ENCODE measurements at places on chromosomes 1 and 21.
A peak's percentile ranks its signal among the peaks of the same experiment; 100 is the strongest.

- DNase-seq = no peak
Measured at GRCh38 chr1:147534386-147534785, 6.9 kb upstream of the BCL9 start.

DNA sequence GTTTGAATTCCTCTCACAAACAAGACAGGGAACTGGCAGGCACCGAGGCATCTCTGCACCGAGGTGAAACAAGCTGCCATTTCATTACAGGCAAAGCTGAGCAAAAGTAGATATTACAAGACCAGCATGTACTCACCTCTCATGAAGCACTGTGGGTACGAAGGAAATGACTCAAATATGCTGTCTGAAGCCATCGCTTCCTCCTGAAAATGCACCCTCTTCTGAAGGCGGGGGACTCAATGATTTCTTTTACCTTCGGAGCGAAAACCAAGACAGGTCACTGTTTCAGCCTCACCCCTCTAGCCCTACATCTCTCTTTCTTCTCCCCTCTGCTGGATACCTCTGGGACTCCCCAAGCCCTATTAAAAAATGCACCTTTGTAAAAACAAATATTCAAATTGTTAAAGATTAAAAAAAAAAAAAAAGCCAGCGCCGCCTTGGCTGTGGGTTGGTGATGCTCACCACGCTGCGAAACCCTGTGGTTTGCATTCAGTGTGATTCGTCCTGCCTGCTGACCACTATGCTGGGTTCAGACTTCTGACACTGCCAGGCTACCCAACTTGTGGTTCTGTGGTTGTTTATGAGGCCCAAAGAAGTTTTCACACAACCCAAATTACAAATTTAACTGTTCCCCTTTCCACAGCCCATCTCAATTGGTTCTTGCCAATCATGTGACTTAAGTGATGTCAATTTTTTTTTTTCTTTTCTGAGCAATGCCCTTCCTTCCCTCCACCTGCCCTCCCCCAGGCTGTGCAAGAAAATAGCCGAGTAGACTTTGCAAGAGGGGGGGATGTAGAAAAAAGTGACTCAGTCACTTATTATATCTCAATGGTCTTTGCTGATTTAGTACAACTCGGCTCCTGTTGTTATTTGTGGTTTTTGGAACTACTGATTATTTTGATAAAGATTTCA, at the start of gene RUNX1:
Gene RUNX1, minus strand, starts transcription at position 597 of the 912 bp plus-strand sequence.
- DNase-seq = peak; percentile 86

- peak; percentile 52 for DNase-seq
Measured at GRCh38 chr1:45686015-45686287, 382 bp downstream of the GPBP1L1 start.

GRCh38 chr1:222787729-222788128, 27.1 kb upstream of the DISP1 start:
- DNase-seq = no peak

GRCh38 chr1:57711326-57711725, 287.5 kb upstream of the DAB1 start:
- no peak for DNase-seq

DNA sequence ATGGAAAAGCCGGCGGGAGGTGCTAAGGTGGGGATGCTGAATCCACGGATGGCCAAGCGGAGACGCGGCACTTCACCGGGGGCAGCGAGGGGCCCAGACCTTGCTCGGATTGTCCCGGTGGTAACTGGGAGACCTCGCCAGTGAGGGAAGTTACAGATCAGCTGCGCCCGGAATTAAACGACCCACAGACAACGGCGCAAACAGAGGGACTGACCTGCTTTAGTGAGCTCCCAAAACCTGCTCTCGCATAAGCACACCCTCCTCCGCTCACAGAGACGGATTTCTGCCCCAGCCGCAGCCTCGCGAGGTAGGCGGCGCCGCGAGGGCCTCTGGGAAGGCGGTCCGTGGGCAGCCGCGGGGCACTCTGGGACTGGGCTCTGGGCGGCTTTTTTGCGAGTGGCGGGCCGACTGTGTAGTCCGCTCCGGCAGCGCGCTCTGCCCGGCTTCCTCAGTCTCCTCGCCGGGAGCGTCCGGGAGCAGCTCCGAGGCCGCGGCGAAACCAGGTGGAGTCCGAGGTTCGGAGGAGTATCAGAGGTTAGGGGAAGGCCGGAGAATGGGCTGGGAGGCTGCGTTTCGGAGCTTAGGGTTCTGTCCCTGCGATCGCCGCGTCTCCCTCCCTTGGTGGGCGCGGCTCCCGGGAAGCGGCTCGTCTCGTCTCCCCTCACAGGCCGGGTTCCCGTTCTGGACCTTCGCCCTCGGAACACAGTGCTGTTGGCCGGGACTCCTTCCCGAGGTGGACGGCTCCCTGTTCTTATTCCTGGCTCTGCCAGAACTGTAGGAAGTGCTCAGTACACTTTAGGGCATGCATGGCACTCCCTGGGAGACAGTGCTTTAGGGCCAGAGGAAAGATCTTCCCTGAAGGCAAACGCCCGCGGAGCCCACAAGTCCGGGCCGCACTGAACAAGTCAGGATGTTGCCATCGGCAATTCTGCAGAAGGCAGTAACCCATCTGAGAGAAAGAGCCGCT, at the start of gene EXO5:
Gene EXO5, plus strand, starts transcription at position 393 of the 967 bp plus-strand sequence. CDS start 5,778 bp downstream, outside the sequence.
- DNase-seq = peak; percentile 76

DNA sequence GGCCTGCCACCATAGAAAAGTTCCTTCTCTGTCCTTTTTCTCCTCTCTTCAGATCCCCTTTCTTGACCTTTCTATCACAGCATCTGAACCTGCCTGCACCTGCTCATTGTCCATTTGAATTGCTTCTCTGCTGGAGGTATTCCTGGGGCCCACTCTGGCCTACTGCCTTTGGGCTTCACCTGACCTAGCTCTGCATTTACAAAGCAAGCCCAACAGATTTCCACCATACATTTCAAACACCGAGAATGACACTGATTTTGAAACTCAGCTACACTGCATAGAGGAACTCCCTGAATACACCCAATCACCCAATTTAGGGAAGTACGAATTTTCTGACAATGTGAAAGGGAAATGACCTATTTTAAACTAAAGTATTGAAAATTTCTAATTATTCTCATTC, 284.5 kb upstream of the USP25 start:
- no peak for DNase-seq

DNA sequence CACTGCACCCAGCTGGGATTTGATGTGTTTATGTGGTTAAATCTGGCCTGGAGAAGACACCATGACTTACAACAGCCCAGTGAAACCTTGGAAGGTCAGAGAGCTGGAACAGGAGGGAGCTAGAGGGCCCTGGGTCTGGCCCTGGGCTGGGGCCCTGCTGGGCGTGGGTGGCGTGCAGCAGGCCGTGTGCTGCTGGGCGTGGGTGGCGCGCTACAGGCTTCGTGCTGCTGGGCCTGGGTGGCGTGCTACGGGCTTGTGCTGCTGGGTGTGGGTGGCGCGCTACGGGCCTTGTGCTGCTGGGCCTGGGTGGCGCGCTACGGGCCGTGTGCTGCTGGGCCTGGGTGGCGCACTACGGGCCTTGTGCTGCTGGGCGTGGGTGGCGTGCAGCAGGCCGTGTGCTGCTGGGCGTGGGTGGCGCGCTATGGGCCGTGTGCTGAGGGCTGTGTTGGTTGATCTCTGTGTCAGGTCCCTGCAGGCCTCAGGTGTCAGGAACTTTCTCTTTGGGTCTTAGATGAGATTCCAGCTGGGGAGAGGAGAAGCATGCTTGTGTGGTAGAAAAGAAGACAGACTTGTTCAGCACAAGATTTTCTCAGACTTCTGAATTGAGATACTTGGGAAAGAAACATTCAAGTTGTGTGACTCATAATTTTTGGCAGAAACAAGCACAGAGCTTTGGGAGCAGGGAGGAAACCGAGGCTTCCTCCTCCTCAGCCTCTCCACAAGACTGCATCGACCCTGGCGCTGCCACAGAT, 66.0 kb downstream of the COL18A1 start:
- DNase-seq = peak; percentile 41

- no peak for DNase-seq
Measured at GRCh38 chr1:210535761-210536160, 207.1 kb downstream of the HHAT start.

DNA sequence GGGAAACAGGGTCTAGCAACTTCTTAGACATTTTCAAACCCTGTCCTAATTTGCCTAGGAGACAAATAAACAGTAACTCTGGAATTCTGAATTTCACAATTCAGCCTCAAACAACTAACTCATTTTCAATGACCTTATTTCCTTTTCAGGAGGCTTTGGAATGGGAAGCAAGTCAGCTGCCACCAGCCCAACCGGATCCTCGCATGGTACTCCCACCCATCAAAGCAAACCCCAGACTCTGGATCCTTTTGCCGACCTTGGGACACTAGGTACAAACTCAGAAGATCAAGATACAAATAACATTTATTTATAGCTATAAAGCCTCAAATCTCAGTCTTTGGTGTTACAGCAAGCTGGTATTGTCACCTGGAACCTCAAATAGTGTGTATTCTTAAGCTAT, 18.9 kb upstream of the LEPR start:
- no peak for DNase-seq

- no peak for DNase-seq
Measured at GRCh38 chr21:45370575-45370974, 34.4 kb upstream of the COL18A1 start.

DNA sequence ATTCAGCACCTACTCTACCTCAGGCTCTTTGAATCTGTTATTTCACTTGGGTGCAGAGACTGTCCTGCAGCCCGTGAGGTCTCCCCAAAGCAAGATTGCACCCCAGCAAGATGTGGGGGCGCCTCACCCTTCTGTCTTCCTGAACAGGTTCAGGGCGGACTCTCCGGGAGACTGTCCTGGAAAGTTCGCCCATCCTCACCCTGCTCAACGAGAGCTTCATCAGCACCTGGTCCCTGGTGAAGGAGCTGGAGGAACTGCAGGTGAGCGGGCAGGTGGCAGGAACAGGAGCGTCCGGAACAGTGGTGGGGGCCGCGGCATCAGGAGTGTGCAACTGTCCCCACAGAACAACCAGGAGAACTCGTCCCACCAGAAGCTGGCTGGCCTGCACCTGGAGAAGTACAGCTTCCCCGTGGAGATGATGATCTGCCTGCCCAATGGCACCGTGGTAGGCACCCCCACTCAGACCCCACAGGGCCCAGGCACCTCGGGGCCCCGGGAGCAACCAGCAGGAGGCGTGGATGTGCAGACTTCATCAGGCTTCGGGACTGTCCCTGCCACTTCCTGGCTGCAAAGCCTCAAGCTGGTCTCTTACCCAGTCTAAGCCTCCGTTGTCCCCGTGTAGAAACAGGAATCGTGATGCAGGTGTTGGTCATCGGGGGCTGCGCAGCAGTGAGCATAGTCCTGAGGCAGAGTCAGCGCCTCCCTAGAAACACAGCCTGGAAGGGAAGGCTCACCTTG, 5.9 kb upstream of the MTFR1L start:
- DNase-seq = no peak

GRCh38 chr1:170520601-170521000, 11.4 kb upstream of the GORAB start:
- DNase-seq = no peak

DNA sequence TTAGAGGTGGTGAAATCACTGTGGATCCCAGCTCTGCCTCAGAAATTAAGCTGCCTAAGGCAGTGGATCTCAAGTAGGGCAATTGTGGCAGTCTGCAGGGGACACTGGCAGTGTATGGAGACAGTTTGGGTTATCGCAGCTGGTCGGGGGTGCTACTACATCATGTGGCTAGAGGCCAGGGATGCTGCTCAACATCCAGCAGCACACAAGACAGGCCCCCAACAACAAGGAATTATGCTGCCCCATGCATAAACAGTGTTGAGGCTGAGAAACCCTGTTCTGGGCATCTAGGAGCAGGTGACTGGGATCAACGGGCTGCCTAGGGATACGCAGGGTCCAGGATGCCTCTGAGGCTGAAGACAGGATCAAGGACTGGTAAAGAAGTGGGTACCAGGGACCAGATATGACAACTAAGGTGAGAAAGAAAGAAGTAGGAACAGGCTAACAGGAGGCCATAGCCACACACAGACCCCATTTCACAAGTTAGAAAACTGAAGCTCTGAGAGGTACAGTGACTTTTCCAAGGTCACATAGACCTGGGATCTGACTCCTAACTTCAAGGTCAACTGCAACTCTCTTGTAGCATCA, 8.7 kb downstream of the BATF3 start:
- no peak for DNase-seq

DNA sequence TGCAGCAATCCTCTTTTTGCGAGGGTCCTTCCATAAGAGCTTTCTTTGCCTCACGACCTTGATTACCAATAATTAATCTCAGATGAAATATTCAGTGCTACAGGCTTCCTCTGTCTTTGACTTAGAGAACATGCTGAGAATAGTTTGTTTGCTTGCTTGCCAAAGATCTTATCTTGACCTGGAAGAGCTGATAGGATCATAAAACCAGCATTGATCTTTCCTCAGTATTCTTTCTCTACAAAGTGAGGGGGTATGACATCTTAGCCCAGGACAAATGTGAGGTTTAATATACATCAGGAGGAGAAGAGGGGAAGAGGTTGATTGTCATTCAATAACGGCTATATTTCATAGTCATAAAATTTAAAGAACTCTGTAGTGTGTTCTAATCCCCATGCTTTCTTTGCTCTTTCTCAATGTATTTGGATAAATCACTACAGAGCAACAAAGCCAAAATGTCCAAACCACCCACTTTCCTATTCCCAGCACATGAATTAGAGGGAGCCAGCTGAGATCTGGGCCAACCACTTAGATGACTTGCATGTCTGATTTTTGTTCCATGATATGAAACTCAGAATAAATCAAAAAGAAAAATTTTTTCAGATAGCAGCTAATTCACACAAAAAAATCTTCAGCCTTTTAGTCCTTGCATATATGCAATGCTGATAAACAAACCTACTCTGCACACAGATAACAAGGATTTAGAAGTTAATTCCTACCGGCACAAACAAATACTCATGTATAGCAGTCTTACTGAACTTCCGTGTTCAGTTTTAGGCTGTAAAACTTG, 50.5 kb upstream of the IPO9 start:
- no peak for DNase-seq

DNA sequence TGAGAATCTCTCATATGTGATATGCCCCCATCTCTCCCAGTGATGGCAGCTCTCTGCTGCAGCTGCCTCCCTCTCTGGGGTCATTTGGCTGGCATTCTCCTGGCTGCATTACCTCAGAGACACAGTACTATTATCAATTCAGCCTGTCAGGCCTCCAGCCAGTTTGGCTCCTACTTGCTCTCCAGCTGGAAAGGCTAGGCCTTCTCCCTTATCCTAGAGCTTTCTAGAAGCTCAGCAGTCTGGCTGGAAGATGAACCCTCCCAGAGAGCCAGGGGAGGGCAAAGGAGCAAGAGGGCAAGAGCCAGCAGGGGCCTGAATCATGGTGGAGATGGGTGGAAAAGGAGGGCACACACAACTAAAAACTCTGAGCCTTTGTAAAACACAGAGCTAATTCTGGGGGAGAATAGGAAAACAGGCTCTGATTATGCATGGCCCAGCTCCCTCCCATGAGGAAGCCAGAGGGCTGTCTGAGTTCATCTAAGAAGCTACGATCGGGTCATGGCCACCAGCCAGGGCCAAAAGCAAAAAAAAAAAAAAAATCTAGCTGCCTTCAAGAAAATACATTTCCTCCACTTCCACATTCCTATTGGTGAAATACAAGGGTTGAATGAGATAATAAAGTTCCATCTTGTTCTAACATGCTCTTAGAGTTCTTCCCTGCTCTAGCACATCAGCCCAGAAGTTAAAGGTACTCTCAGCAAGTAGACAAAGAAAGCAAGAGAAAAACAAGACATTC, 8.8 kb downstream of the LAMB3 start:
- no peak for DNase-seq

GRCh38 chr1:31871703-31872102, 55.9 kb upstream of the SPOCD1 start:
- no peak for DNase-seq

GRCh38 chr1:32918179-32918578, 17.0 kb upstream of the TMEM54 start:
- DNase-seq = no peak

GRCh38 chr1:60223158-60223557, 149.6 kb upstream of the C1orf87 start:
- DNase-seq = no peak

All from CD4-positive, alpha-beta T cell treated with Interferon gamma for 1 hour (primary cell).